CD4-positive, alpha-beta T cell treated with Interleukin-15 for 4 hours (primary cell): ENCODE measurements at places on chromosomes 4 and X.
A peak's percentile ranks its signal among the peaks of the same experiment; 100 is the strongest.

DNA sequence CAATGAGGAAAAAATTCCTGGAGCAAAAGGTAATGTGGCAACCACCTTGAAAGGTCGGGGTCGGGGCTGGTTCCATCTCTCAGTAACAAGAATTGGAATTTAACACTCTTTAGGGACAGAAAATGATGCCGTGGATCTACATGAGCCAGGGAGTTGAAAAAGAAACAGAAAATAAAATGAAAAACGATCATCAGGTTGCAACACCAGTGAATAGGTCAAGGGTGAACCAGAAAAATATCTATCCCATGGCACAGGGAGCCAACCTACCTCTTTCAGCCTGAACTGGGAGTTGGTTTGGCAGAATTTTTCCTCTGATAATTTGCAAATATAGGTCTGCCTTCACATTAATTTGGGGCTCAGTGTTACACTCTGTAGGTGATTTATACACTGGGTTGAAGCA is 93.7 kb downstream of the C4orf33 start:
- DNase-seq, result no peak

GRCh38 chr4:124092101-124092500 is 620.4 kb downstream of the ANKRD50 start:
- no peak for DNase-seq

- no peak for DNase-seq
Measured at GRCh38 chr4:27789773-27790172, 929.1 kb downstream of the STIM2 start.

DNA sequence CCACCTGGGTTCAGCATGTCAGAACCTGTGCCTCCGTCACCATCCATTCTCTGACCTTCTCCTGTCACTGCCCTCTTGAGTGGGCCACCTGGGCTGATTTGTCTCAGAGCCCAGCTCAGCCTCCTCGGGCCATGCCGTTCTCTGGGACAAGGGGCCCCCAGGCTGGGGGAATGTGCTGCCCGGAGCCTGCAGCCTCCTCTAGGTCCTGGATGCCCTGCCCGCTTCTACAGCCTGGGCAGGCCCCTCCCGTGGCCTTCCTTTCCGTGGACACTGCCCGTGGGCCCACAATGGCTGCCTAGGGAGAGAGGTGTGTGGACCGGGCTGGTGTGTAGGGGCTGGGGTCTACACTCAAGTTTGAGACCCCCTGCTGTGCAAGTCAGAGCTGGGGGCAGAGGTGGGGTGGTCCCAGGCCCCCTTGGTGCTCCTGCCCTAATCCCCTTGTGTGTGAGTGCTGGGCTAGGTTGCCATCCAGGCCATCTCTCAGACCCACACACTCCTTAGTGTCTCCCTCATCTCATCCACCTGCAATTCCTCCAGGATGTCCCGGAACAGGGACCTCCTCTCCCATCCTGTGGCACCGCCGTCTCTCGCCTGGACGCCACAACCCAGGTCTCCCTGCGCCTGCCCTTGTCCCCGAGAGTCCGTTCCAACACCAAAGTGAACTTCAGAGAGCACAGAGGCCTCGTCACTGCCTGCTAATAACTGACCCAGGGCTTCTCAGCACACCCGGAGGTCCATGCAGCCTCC is 12.4 kb downstream of the PSAPL1 start:
- no peak for DNase-seq

- no peak for DNase-seq
Measured at GRCh38 chrX:10022580-10023245, 55.6 kb downstream of the CLDN34 start.

DNA sequence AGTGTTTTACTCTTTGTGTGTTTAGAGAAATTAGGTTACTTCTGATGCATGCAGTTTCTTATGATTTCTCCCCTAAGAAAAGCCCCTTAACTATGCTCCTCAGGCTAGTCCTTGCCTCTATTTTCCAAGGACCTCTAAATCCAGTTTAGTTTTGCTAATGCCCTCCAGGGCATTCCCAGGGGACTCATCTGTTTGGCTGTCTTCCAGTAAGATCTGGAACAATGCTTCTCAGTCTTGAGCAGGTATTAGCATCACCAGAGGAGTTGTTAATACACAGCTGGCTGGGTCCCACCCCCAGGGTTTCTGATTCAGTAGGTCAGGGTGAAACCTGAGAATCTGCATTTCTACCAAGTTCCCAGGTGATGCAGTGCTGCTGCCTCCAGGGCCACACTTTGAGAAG is 56.9 kb downstream of the OTC start:
- no peak for DNase-seq

- no peak for DNase-seq
Measured at GRCh38 chr4:79174490-79175252, 151.2 kb downstream of the NAA11 start.

DNA sequence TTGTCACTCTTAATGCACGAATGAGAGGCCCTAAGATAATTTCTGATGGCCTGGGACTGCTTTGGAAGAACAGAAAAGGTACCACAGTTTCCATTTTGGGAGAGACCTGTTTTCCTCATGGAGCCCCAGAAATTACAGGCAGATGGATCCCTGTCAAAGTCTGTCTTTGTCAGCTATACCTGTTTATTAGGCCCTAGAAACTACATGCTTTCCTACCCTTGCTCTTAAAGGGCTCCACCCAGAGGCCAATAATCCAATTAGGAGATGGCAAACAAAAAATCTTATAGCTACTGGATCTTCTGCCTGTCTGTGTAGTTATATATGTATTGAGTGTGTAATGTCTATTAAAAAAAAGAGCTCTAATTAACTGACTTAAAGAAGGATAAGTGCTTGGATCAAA is 141.3 kb downstream of the NR3C2 start:
- DNase-seq, result no peak

GRCh38 chr4:56703378-56703777 is 22.3 kb upstream of the HOPX start:
- no peak for DNase-seq

- no peak for DNase-seq
Measured at GRCh38 chrX:154371789-154372300, 2.6 kb downstream of the FLNA start.

GRCh38 chr4:139511320-139511719 is 44.7 kb downstream of the SETD7 start:
- no peak for DNase-seq

DNA sequence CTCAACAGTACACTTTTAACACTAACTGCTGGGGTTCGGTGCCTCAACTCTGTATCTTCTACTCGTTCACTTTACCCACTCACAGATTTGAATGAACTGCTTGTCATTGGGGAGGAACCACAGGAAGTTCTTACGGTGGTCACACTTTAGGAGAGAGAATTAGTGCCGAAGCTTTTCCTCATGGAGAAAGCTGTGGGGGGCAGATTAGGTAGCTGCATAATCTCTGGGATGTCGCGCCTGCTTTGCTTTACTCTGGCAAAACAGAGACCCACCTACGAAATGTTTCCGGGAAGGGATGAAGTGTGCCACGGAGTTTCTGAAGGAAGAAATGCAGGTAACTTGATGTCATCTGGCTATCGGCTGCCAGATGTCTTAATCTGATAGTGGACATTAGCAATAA is 949.7 kb upstream of the TENM3 start:
- no peak for DNase-seq

- no peak for DNase-seq
Measured at GRCh38 chr4:31045151-31045550, 325.0 kb downstream of the PCDH7 start.

DNA sequence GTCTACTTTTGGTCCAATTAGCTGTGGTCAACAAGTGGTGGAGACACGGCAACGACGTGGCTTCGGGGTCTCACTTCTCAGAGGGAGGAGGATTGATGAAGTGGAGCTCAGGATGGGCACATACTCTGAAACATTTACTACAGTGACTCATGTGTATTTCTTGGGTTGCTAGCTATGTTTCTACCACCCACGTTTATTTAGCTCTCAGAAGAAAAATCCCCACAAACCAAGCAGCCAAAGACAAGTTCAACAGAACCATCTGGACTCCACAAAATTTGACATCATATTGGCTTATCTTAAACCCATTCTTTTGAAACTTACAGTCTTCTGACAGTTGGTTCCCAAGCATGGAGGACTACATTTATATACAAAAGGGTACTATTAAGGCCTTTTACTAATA is 158.0 kb downstream of the CBLL2 start:
- no peak for DNase-seq

GRCh38 chr4:122041312-122041711 is 89.5 kb upstream of the TRPC3 start:
- DNase-seq, result no peak

GRCh38 chr4:38654273-38654672 is 9.7 kb upstream of the KLF3 start:
- peak; percentile 78 for DNase-seq

- DNase-seq, result no peak
Measured at GRCh38 chrX:150731795-150732194, 38.6 kb downstream of the MTMR1 start.

DNA sequence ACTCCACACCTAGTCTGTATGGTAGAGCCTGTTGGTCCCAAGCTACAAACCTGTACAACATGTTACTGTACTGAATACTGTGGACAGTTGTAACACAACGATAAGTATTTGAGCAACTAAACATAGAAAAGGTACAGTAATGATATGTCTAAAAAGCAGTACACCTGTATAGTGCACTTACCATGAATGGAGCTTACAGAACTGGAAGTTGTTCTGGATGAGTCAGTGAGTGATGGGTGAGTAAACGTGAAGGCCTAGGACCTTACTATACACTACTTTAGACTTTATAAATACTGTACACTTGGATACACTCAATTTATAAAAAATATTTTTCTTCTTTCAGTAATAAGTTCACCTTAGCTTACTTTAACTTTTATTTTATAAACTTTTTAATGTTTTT is 104.0 kb downstream of the TMA16 start:
- no peak for DNase-seq

GRCh38 chrX:124421898-124422655 is 75.7 kb downstream of the SH2D1A start:
- DNase-seq, result no peak

- DNase-seq, result no peak
Measured at GRCh38 chr4:176363072-176363471, 43.3 kb downstream of the SPCS3 start.

GRCh38 chr4:26183017-26183416 is 137.8 kb upstream of the RBPJ start:
- no peak for DNase-seq

GRCh38 chr4:82373486-82373815 is 340 bp downstream of the HNRNPD start:
- no peak for DNase-seq

DNA sequence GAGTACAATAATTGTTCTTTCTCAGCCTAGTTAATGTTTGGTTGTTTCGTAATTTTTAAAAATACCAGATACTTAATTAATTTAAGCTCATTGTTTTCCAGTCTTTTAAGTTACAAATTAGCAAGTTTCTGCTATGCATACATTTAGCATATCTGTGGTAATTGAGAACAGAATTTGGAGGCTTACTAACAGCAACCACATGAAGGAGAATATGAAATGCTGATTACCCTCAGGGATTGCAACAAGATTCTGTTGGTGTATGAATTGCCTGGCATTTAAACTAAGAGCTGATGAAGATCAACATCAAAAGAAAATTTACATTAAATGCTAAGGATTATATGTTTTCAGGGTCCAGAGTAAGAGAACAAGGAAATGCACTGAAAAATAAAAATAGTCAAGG is 580.0 kb upstream of the INTU start:
- no peak for DNase-seq

GRCh38 chrX:124280294-124280902 is 52.1 kb upstream of the TEX13D start:
- no peak for DNase-seq

DNA sequence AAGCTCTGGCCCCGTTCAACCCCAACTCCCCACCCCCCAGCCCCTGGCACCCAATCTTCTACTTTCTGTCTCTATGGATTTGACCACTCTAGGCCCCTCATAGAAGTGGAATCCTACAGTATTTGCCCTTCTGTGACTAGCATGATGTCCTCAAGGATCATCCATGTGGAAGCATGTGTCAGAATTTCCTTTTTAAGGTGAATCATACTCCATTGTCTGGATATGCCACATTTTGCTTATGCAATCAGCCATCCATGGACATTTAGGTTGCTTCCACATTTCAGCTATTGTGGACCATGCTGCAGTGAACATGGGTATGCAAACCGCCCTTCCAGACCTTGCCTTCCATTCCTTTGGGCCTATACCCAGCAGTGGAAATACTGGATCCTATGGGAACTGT is 15.5 kb downstream of the CCNQ start:
- no peak for DNase-seq

DNA sequence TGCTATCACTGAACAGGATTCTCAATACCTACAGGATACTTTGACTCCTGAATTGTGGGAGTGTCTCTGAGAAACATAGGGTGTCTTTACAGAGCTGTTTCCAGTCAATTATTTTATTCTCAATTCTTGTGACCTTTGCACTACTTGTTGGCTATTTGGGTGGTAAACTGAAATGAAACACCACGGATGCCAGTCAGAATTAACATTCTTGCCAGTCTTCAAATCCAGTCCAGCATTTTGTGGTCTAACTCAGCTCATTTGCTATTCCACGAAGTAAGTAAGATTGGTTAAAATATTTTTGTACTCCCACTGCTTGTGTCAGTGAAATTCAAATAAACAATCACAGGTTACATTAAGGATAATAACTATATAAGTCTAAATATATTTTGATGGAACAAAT is 197.9 kb downstream of the ANKRD50 start:
- DNase-seq, result no peak
